ENCODE measurements at places on chromosomes 3 and 15.
A peak's percentile ranks its signal among the peaks of the same experiment; 100 is the strongest.

GRCh38 chr15:34773917-34774316 lies 19.1 kb upstream of the GJD2 start:
- no peak for DNase-seq

DNA sequence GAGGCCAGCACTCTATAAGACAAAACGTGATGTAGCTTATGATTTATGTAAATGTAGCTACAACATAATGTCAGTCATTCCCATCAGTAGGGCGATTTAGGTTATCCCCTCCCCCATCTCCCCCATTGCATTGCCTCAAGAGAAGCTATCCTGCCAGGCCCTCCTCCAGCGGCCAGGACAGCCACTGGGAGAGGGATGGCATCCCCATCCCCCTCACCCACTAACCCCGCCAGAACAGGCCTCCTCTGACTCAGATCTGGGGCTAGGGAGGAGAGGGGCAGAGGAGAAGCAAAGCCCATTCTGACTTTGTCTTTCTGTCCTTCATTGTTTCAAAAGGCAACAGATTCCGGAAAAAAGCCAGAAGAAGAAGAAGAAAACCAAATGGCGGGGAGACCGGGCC lies 32.6 kb upstream of the ESYT3 start:
- no peak for DNase-seq

- no peak for DNase-seq
These were observed 620 bp upstream of the CMSS1 start for GRCh38 chr3:99817047-99817436.

- DNase-seq = no peak
These were observed 339.7 kb downstream of the NLGN1 start for GRCh38 chr3:173737167-173737808.

DNA sequence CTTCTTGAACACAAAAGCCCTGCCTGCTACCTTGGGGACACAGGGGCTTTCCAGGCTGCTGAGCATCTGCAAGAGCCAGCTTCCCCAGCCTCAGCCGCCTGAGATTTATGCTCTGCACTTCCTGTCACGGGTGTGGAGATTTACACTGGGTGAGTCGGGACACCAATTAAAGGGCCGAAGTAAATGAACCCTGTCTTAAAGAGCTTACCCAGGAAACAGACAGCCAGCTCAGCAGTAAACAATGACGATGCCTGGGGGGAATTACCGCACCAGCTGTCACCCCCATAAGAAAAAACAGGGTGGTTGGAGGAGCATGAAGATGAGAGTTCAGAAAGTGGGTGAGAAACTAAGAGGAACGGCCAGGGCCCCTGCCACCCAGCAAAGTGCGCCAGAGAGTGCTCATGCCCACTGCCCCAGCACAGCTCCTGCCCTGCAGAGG lies 37.5 kb upstream of the IQSEC1 start:
- no peak for DNase-seq

DNA sequence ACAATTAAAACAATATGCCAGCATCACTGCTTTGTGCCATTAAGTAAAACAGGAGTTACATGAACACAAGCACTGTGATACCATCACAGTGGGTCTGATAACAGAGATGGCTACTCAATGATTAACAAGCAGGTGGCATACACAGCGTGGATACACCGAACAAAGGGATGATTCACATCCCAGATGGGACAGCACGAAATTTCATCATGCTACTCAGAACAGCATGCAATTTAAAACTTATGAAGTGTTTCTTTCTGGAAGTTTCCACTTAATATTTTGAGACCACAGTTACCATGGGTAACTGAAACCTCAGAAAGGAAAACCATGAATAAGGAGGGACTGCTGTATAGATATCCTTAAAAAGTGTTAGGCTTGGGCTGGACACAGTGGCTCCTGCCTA lies 44.5 kb downstream of the SLC24A1 start:
- no peak for DNase-seq

GRCh38 chr3:21889166-21889565 lies 138.2 kb upstream of the ZNF385D start:
- DNase-seq = no peak

DNA sequence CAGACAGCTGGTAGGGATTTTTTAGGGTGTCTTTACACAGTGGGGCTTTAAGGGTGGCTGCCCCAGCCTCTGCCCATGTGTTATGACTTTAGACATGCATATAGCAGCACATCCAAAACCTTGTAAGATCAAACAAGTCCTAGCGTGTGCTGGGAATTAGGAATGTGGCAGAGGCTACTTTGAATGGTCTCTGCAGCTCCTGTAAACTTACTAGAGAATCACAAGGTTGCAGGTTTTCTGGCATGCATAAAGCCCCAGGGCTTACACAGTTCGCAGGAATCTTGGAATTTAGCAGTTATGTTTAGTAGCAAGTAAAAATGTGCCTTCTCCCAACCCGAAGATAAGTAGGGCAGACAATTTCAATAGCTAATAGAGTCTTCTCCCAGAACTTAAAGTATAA lies 46.9 kb upstream of the COL6A6 start:
- DNase-seq = peak; percentile 2

GRCh38 chr15:89107984-89108383 lies 19.7 kb downstream of the ABHD2 start:
- no peak for DNase-seq

GRCh38 chr3:179156170-179156569 lies 8.0 kb downstream of the PIK3CA start:
- DNase-seq = no peak

GRCh38 chr3:141900343-141900742 lies 23.9 kb downstream of the ATP1B3 start:
- DNase-seq = no peak

- DNase-seq = no peak
These were observed 2.7 kb upstream of the PARP16 start for GRCh38 chr15:65289261-65289854.

- DNase-seq = peak; percentile 98
These were observed 18.1 kb downstream of the CSPG4 start for GRCh38 chr15:75694241-75695182.

DNA sequence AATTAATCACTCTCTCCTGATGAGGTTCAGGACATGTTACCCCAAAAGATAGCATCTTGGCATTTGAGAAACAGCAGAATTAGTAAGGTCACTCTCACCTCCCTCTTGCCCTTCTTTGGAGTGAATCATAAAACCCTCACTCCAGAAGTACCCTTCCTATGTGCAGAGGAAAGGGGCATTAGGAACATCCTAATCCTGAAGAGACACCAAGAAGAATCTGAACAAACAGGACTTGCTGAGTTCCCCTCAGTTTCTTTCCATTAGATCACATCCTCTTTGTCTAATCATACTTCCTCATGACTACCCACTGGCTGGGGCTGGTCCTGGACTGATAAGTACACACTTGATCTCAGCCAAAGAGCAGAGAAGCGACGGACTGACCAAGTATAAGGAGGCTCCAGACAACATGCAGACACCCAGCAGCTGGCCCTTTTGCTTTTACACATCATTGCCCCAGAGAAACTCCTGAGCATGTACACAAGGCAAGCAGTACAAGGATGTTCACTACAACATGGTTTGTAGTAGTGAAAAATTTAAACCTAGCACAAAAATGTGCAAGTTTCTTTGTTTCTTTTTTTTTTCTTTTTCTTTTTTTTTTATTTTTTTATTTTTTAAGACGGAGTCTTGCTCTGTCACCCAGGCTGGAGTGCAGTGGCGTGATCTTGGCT lies 15.0 kb upstream of the TM6SF1 start:
- no peak for DNase-seq

DNA sequence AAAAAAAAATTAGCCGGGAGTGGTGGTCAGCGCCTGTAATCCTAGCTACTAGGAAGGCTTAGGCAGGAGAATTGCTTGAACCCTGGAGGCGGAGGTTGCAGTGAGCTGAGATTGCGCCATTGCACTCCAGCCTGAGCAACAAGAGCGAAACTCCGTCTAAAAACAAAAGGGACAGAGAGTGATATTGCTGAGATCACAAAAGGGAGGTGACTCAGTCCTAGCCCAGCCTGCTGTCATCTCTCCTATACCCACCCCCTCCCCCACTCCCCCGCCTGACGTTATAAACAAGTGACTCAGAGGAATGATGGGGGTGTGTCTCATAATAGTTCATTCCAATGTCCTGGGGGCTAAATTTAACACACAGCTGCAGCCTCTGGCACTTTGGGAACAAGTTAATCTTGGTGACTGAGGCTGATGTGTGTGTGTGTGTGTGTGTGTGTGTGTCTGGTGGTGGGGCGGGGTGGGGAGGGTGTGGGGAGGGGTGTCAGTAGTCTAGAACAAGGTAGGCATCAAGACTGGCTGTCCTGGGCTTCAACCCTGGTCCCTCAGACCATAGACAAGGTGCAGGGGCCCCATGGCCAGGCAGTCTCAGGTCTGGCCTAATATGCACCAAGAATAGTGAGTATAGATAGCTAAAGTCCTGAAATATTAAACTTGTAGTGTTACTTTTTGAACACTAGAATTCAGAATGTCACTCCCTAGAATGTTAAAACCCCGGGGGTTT lies 1.3 kb upstream of the KLHL40 start:
- DNase-seq = peak; percentile 93

DNA sequence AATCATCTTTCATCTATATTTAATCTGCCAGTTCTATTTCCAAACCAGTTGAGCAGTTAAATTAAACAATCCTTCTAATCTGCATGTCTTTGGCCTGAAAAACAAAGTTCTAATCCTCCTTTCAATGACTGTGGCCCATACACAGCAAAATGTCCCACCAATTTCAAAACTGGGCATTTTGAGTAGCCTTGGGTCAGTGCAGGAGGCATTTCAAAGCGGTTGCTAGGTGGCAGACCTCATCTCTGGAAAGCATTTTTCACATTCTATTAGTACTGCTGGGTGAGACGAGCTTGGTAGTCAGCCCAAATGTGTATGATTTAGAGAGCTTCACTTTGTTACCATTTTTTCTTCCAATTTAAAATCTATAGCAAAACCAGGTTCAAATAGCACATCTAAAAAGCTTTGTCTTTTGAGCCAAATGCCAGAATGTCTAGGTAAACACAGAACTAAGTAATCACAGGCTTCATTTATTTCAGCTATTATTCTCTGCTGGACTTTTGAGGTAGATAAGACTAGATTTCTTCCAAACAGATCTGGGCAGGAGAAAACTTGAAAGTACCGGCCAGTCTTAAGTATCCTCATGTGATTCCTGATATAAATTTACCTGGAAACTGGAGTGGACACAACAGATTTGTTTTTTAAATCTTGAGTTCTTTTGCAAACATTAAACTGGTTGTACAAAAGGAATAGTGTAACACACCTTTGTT lies 8.9 kb upstream of the ARHGEF26 start:
- no peak for DNase-seq

DNA sequence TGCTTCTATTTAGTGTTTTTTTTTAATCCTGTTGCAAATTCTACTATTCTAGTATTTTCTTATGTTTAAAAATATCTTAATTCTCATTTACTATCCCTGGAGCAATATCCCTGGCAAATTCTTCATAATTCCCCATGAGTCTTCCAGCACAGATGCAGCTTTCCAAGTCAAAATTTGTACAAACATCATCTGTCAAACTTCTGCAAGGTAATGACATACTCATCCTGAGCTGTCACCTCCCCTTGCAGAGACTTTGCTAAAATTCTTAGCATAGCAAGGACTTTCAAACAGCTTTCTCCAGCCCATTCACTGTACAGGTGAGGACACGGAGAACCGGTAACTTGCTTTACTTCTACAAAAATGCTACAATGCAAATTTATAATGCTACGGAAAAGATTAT lies 28.6 kb upstream of the VGLL4 start:
- DNase-seq = no peak

DNA sequence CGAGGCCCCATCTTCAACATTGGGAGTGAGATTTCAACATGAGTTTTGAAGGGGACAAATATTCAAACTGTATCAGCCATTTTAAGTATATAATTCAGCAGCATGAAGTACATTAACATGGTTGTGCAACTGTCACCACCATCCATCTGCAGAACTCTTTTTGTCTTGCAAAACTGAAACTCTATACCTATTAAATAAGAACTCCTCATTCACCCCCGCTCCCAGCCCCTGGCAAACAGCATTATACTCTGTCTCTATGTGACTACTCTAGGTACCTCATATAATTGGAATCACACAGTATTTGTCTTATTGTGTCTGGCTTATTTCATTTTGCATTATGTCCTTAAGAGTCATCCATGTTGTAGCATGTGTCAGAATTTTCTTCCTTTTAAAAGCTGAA lies 110.1 kb downstream of the MAP2K5 start:
- no peak for DNase-seq

GRCh38 chr3:47347217-47347801 lies 33.5 kb upstream of the PTPN23 start:
- DNase-seq = peak; percentile 80

DNA sequence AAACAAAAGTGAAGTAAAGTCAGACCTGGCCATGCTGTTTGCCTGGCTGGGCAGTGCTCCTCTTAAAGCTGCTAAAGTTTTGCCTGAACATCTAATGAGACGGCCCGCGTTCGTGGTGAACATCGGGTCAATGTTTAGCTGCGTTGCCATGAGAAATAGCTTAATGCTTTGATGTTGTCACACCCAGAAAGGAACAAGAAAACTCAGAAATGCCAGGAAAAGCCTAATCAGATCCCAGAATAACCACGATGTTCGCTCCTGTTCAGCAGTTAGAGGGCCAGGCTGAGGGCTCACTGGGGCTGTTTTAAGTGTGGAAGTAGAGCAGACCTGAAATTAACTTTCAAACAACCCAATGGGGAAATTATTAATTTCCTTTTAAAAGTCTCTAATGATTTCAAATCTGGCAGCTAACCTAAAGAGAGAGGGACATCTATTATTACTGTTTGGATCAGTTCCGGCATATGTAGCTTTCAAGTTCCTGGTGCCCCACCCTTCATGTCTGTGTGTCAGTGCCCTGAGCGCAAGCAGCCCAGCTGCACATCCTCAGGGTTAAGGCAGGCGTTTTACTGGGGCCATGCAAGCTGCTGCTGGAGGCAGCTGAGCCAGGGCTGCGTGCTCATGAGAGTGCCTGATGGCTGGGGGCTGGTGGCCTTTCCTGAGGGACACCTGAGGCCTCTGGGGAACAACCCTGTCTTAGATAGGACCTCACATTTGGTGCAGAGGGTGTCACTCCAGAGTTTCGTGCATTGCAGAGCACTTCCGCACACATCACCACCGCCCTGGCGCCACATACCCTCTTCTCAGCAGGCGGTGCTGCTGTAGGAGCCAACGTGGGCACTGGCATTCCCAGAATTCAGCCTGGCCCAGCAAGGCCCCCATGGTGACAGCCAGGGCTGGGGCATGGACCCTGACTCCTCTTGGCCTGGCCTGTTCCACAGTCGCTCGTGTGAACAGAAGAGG lies 76.6 kb downstream of the LRRK1 start:
- DNase-seq = no peak

DNA sequence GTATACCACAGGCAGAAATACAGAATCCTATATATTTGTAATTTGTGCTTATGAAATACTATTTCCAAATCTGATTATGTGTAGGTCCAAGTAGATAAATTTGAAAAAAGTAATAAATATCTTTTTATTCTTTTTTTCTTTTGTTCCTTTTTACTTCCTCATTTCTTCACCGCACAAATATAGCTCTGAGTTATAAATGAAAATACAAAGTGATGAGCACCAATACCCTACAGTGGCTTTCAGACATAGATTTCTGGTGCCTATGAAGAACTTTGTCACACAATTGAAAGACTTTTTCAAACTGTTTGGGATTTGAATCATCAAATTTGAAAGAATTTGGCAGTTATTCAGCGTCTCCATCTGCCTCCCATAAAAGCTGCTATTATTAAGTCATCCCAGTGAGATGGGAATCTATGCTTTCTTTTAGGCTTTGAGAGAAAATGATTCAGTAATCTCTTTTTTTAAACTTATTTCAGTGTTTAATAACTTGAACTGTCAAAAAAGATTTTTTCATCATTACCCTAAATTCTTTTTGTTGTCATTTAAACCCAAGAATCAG lies 363.6 kb upstream of the GOLIM4 start:
- DNase-seq = peak; percentile 56
